NCI-H1105 treated with DMSO at 0.1 percent for 48 hours (cell line): ENCODE measurements at places on chromosomes 2 and 18.

- DNase-seq, result no peak
Observed at GRCh38 chr2:85445316-85446295, 27.1 kb downstream of the SH2D6 start.

DNA sequence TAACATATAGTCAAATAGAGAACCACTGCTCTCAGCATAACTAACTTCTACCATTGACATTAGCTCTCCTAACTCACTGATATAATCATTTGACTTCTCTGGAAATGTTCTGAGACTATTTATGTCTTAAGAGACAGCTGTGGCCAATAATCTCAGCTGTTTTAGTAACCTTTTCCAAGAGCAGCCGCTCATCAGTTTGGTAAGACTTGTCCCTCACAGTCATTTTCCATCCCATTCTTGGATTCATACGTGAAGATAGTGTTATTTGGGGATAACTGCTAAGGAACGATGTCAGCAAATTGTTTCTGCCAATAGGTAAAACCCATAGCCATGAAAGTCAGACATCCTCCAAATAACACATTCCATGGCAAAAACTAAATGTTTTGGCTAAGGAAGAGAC is 127.8 kb downstream of the LNPK start:
- DNase-seq, result no peak

GRCh38 chr2:61179701-61180639 is 18.0 kb downstream of the C2orf74 start:
- DNase-seq, result no peak

- DNase-seq, result no peak
Observed at GRCh38 chr18:48562075-48562474, 23.2 kb downstream of the CTIF start.

DNA sequence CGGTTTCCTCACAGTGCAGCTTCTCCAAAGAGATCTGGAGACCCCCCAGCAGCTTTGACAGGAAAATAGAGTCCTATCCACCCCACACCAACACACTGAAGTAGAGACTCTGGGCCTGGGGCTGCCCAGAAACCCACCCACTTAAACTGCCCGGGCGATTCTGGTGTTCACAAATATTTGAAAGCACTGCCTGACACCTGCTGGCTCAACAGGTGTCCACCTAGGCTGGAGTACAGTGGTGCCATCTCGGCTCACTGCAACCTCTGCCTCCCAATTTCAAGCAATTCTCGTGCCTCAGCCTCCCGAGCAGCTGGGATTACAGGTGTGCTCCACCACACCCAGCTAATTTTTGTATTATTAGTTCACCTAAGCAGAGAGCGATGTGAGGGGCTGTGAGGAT is 5.3 kb downstream of the STEAP3 start:
- DNase-seq, result no peak

- peak; percentile 72 for DNase-seq
Observed at GRCh38 chr2:170409164-170409535, 231.2 kb downstream of the MYO3B start.

DNA sequence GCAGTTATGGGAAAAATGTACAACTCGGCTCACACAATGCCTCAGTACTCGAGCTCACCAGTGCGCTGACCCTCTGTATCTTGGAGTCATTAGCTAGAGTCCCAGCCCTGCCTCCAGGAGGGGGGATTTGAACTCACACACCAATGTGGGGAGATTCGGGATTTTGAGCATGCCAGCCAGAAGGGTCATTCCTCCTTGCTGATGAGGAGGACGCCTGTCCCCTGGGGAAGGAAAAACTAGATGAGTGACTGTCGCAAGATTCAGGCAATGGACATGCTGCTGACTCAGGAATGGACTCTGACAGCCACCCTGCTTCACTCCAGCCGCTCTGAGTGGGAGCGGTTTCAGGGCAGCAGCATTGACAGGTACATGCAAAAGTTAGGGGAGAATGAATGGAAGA is 20.6 kb downstream of the FIGN start:
- no peak for DNase-seq

DNA sequence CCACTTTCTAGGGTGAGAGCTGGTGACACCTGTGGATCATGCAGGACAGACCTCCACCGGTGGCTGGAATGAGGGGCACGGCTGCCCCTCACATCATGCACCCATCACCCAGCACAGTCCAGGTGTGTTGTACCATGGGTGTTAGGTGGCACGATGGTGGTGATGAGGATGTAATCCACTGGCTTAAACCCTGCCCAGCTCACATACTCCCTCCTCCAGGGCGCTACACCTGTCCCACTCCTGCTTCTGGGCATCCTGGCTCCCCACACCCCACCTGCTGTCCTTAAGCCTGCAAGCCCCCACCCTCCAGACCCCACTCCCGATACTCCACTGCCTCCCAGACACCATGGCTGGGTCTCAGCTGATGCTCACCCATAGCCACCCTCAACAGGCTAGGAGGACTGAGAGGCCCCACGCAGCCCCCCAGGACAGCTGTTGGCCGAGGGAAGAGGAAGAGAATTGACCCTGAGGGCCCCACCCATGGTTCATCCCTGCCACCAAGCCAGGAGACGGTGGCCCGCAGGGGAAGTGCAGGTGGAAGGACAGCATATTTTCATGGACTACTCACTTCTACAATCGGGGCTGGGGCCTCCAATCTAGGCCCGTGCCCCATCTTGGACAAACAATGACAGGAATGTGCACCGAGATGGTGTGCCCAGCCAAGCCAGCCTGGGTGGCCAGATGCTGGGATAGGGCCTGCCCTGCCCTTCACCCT is 34.3 kb downstream of the MAL start:
- DNase-seq, result no peak

DNA sequence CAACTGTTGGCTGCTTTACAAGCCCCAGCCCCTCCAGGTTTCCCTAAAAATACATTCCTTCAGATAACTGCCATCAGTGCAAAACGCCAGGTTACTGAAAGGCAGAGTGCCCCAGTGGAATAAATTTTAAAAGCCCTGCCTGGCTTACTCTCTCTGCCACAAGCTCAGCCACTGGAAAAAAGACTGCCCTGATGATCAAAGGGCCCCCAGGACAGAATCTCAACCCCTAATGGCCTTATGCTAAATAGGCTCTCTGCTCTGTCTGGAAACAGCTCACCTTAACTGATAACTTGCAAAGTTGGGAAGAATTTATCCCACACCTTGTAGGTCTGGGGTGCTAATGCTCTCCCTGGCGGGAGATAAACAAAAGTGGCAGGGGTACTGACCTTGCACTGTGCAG is 33.9 kb downstream of the CFAP53 start:
- no peak for DNase-seq

- DNase-seq, result peak; percentile 25
Observed at GRCh38 chr2:237692601-237693290, 65.4 kb downstream of the LRRFIP1 start.

- no peak for DNase-seq
Observed at GRCh38 chr2:196233805-196234475, 62.6 kb upstream of the STK17B start.

- no peak for DNase-seq
Observed at GRCh38 chr18:6022074-6022444, 126.7 kb upstream of the TMEM200C start.

DNA sequence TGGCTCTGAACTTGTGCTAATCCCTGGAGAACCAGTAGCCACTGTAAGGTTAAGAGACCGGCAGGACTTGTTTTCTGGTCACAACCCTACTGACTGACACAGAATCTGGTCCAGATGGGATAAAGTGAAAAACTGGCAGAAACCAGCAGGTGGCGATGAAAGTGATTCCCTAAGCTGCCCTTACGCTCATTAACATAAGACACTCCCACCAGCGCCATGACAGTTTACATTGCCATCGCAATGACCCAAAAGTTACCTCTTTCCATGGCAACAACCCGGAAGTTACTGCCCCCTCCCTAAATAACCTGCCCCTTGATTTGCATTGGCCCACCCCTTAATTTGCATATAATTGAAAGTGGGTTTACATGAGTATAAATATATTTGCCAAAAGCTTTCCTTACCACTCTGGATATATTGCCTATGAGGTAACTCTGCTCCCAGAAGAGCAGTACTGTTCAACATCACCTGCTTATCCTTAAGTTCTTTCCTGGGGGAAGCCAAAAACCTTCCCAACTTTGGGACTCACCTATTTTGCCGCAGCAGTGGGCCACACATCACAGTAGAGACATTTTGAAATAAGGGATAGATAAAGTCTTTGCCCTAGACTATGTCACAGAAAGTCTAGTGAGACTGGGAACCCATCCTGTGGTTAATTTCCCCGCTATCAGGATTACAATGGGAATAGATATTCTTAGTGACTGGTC is 35.8 kb upstream of the AFF3 start:
- no peak for DNase-seq

GRCh38 chr2:3062476-3063260 is 314.9 kb downstream of the EIPR1 start:
- no peak for DNase-seq

DNA sequence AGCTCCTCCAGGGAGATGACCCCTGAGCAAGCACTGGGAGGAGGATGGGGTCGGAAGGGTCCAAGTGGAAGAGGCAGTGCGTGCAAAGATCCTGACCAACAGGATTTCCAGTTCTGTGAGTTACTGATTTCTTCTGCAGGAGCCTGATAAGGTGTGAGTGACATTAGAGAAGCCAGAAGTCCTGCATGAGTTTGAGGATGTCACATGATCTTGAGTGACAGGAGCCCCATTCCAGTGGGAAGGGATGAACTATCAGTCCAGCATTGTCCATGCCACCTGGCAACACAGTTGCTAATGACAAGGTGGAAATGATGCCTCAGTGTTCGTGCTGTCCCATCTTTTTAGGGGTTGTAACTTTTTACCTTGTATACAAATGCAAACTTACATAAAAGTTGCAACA is 285.1 kb upstream of the HDAC4 start:
- DNase-seq, result no peak

DNA sequence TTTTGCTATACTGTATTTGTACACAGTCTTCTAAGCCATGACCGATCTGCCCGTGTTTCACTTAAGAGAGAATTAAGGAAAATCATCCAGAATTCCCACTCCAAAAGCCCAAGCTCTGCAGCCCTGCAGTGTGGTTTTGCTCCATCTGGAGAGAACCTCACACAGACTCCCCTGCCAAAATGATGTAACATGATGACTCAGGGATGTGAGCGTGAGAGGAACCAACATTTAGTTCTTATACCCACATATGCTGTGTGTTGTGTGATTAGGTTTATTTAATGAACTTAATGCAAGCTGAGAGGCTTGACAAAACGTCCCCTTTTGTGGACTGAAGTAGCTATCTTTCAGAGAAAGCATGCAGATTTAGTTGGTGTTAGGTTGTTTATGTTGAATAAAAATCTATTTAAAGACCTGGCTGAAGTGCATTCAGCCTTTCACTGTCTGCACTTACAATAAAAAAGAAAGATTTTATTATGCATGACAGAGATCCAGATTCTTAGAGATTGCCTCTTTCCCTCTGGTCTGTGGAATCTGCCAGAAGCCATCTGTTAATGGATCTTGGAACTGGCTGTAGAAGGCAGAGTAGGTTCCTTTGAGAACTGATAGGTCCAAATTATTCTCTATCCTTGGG is 6.3 kb downstream of the RAB12 start:
- no peak for DNase-seq

DNA sequence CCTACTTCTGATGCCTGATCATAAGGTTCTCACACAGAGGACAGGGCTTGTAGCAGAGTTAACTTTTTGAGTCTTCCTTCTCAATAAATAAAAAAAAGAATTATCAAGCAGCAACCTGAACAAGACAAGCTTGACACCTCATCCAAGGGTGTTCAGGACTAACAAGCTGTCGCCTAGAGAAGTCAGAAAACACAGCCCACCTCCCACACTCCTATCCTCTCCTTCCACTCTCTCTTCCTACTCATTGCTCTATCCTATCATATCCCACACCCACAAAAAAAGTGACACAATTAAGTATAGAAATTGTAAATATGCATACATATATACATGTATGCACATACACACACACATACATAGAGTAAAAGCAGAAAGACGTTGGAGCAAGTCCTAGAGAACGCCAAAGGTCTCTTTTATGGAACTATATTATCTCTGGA is 5.4 kb downstream of the NBAS start:
- no peak for DNase-seq

DNA sequence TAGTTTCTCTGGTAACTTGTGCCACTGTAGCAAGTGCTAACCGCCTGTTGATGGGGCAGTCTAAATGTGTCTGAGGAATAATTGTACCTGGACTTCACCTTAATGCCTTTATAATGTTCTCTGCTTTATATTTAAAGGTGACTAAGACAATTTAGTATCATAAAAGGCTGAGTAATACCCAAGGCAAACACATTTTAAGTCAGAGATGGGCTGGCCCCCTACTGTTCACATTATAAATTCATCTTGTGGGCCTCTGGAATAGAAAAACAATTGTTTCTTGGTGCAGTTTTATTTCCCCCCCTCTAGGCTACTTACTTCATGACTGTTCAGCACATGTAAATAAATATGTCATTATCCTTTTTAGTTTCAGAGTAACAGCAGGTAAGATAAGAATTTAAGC is 559.3 kb upstream of the PIK3C3 start:
- no peak for DNase-seq

DNA sequence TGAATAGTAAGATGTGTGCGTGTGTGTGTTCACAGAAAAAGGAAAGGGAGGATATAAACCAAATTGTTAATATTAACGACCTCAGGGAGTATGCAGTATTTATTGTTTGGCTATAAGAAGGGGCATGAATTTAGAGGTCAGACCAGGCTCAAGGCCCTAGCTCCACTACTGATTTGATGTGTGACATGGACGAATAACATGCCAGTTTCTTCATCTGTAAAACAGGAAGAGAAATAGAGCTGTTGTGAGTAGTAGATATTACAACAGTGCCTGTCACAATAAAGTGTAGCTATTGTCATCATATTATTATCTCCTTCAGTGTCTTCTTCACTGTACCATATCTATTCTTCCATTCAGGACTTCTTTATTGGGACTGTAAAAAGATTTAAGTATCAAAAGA is 4.1 kb upstream of the MAT2A start:
- DNase-seq, result no peak

DNA sequence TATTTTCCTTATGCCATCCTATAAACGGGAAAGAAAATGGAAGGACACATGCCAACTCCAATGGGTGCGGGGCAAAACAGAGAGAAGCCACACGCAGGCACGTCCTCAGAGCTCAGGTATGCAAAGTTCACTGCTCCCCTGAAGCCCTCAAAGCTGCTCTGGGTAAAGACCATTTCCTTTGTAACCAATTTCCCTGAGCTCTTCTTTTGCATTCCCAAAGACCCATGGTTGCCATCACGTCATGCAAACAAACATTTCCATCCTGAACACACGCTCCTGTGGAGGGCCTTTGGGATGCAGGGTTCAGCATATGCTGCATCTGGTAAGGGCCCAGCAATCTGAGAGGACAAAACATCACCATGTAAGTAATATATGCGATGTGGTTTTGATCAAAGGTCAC is 69.4 kb downstream of the EMILIN2 start:
- DNase-seq, result no peak

- no peak for DNase-seq
Observed at GRCh38 chr18:54883816-54884604, 55.7 kb downstream of the RAB27B start.
